ENCODE measurements at places on chromosomes 4 and X. TPM values are rescaled to one million over a fixed set of nuclear protein-coding genes. Genes with fewer than 3 reads are reported as not detected.

Gene GPC3
- not detected for total RNA-seq

Gene CCNA2
- 64.1 TPM for total RNA-seq

Gene GCNA
- total RNA-seq, result 6.1 TPM

DNA sequence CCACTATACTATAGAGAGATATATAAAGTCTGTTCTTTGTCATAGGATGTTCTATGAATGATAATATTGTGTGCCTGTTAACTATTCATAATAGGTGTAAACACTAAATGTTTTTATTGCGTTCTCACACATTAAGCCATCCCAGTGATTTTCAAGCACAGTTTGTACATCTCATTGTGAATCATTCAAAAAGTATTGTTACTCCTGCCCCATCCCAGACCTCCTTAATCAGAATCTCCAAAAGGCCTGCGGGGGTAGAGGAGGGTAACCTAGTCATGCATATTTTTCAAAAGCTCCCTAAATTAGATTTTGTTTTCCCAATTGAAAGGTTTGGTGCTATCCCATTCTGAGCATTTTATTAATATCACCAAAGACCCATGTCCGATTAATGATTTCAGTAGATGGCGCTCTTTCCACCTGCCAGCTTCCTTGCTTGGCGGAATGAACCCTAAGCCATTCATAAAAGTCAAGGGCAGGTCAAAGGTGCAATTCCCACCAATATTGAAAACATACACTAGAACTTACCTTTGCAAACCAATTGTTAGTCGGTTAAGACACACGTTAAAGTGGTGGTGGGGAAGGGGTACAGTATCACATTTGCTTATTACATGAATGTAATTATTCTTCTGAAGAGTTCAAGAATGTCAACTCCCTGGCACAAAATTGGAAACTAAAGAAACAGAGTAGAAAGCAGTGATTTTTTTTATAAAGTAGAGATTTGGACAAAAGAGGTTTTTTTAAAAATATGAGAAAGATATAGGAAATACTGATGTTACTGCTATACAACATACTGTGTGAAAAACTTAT is 5.8 kb upstream of the TET2 start:
- peak; percentile 72 for DNase-seq

DNA sequence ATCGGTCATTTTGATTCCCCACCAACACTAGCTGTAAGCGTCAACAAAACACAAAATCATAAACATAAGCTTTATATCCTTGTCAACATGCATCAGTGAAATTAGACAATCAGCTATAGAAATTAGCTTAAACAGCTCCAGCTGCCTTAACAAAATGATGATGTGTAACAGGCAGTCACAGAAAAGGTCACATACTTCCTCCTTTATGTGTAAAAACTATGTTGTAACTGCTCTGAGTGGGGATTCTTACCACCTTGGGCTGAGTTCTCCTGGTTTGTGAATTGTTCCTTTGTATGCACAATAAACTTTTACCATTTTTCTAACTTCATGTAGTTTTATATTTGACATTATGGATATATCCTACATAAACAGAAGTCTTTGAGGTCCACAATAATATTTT is 73.9 kb upstream of the MAP9 start:
- DNase-seq, result no peak

Data from natural killer cell treated with Interleukin-12 subunit alpha and Interleukin-12 subunit beta and Interleukin-15 and Interleukin-18, amount 100 ng/mL, for 72 hours (primary cell).